ENCODE measurements at places on chromosomes 7 and 10.
A peak's percentile ranks its signal among the peaks of the same experiment; 100 is the strongest.

DNA sequence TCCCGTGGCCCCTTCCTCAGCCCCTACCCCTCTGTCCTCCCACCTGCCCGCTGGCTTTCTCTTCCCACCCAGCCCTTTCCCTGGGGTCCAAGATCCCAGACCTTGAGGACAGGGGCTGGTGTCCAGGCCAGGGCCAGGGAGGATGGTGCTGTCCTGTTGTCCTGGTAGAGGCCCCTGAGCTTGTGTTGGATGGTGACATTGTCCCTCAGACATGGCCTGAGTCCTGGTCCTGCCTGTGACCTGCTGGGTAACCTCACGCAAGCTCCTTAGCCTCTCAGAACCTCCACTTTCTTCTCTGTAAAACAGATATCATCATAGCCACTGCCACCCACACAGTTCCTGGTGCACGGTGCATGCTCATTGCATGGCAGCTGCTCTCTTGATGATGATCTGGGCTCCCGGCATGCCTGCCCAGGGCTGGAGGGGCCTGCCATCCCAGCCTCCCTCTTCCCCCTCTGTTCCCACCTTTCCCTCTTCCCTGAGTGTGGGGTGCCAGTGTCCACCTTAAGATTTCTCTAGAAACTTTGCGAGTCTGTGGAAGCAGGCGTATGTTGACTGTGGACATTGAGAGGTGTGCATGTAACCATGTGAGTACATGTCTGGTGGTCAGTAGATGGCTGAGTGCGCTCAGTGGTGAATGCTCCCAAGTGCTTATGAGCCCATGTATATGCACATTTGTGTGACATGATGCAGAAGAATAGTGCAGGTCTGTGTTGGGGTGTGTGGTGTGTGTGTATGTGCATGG is 60.4 kb downstream of the NEURL1 start:
- no peak for DNase-seq

DNA sequence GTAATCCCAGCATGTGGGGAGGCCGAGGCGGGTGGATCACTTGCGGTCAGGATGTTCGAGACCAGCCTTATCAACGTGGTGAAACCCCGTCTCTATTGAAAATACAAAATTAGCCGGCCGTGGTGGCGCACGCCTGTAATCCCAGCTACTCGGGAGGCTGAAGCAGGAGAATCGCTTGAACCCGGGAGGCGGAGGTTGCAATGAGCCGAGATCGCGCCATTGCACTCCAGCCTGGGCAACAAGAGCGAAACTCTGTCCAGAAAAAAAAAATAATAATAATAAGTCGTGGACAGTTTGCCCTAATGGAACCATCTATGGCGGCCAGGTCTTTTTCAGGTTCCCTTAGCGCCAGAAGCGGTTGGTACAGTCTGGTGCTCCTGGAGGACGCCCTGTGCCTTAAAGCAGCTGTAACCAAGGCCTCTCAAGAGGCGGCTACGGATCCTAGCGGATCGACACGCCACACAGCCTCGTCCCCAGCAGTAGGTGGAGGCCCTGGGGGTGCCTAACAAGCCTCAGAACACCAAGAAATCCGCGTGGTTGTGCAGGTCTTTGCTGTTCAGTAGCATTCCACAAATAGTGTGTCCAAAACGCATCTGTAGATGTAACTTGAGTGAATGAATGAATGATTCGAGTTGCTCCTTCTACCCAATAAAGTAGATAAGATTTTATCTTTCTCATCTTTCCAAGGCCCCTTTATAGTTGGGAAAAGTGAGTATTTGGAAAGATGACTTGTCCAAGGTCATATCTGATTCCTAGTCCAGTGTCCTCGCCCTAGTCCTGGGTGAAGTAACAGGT is 982 bp downstream of the PGAM1 start:
- DNase-seq, result no peak

DNA sequence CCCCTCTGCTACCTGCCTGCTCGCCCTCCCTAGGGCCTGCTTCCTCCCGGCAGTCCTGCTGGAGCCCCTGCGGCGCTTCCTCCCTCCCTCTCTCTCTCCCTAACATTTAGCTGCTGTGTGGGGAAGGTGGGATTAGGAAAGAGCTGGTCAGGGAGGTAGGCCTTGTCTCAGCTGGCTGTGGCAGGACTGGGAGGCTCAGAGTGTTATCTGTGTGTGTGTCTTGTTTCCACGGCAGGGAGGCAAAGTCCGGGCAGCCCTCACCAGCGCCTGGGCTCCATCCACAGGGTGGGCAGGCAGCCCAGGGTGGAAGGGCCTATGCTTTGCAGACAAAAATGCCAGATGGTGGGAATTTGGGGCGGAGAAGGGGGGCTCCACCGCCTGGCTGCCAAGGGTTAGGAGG is 105.7 kb downstream of the RPS24 start:
- DNase-seq, result no peak

GRCh38 chr10:35041502-35041879 is 48.6 kb downstream of the CUL2 start:
- peak; percentile 30 for DNase-seq

DNA sequence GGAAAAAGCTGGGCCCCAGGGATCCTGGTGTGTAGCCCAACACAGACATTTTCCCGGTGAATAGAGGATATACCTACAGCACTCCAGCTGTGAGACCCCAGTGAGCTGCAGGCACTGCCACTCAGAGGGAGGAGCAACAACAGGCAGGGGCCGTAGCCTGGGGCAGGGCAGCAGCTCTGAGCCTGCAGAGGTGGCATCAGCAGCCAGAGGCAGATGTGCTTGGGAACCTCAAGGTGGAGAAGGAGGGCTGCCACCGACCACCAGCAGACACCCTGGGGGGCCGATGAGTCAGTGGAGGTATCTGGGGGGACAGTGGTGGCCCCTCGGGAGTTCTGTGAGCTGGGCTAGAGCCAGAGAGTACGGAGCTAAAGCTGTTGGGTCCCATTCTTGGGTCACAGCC is 110.2 kb upstream of the GDF10 start:
- no peak for DNase-seq

- DNase-seq, result no peak
These were observed 166.9 kb downstream of the UBE2H start for GRCh38 chr7:129785685-129786514.

Measured in AG10803 (cell line).